H7 (cell line): ENCODE measurements at places on chromosomes 16 and 17.
A peak's percentile ranks its signal among the peaks of the same experiment; 100 is the strongest.

DNA sequence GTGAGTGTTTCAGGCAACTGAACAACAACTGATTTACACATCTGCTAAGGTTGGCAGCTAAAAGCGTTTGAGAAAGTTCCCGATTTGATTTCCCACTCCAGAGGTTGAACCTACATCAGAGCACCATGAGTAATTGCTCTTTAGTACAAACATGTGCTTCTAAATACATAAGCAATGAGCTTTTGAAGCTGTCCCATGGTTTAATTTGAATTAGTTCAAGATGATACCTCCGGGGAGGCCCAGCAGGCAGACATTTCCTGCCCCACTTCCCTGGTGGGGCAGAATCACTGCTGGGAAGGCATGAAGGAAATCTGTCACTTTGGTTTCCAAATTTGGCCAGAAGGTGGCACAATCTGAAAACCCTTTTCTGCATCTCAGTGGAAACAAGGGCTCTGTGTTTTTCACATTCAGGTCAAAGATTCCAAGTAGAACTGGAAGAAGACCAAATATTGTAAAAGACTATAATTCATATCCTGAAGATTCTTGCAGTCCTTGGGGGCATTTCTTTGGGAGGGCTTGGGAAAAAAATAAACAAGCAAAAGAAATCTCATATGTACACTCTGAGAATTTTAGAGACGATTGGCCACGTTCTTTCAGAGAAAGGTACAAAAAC lies 176.2 kb upstream of the FAM20A start:
- peak; percentile 49 for DNase-seq

DNA sequence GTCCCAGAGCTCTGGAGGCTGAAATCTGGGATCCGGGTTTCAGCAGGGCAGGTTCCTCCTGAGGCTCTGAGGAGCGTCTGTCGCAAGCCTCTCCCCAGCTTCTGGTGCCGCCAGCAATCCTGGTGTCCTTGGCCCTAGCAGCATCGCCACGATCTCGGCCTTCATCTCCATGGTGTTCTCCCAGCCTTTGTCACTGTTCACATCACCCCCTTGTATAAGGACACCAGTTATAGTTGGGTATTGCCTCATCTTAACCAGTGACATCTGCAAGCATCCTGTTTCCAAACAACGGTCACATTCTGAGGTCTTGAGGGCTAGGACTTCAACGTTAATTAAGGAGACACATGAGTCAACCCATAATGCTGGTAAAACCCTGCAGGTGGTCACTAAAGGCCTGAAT lies 2.8 kb upstream of the PPP1R27 start:
- no peak for DNase-seq

DNA sequence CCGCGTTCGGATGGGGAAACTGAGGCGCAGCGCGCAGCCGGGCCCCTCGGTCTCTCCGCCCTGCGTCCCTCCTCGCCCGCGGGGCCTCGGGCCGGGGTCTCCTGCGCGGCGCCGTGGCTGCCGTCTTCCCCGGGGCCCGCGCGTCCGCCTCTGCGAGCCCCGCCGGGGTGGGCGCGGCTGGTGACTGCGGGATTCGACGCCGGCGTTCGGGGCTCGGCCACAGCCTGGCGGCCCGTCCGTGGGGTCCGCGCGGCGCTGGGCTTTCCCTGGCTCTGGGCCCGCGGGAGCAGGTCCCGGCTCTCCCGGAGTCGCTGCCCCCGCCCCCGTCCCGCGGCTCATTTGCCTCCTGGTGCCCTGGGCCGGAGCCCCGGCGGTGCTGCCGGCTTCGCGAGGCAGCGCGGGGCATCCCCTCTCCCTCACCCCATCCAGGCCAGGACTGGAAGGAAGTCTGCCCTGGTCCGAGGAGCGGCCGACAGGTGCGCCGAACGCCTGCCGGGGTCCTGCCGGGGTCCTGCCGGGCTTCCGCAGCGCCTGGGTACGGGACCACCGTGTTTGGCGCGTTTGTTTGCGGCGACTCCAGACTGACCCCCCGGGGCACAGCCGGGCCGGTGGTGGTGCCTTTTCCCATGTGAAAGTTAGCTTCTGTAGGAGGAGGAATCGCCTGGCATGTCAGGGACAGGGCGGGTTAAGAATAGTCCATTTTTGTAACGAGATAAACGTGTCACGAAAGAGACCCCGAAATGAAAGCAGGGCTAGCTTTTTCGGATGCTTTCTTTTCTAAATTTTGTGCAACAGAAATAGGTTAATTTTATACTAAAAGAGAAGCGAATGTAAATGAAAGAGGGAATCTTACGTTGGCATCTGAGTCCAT lies 671 bp downstream of the CHMP6 start:
- DNase-seq = peak; percentile 90

GRCh38 chr16:27246439-27246838 lies 22.1 kb downstream of the NSMCE1 start:
- DNase-seq = no peak

- DNase-seq = no peak
Measured at GRCh38 chr17:28926366-28926765, 23.5 kb upstream of the DHRS13 start.

GRCh38 chr17:15368600-15368999 lies 27.2 kb upstream of the TEKT3 start:
- no peak for DNase-seq

DNA sequence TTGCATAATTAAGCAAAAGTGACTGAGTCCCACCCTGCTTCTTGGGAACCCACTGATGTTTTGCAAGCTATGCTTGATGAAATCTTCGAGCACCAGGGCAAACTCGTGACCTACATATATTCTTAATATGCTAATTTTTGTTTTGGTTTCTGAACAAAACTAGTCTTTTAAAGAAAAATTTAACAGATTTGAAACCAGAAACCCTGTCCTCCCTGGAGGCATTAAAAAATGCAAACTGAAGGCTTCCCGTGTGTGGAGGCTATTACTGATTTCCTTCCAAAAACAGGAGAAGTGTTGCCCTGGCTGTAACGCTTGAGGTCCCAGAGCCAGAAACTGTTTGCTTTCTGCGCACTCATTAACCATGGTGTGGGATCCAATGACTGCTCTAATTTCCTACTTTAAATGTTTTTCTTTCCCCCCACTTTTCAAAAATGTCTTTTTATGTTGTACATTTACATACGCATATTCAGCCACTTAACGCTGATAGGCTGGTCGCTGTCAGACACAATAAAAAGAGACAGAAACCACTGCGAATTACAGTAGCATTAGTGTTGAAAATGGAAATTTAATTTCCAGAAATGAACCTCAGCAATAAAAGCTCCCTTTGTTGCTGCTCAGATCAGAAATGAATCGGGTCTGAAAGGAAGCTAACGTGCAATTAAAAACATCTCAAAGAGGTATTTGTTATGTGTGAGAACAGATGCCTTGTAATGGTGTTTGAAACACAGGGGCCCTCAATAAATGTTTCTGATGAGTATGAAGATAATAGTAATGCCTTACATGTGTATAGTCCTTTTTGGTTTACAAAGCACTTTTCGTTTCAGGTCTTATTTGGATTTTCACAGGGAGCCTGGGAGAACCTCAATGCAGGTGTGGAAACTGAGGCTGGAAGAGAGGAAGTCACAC lies 39.9 kb upstream of the IRX6 start:
- no peak for DNase-seq

- no peak for DNase-seq
Measured at GRCh38 chr17:21263376-21263775, 10.2 kb upstream of the NATD1 start.

- peak; percentile 15 for DNase-seq
Measured at GRCh38 chr16:61042737-61043136, 993.5 kb downstream of the CDH8 start.

DNA sequence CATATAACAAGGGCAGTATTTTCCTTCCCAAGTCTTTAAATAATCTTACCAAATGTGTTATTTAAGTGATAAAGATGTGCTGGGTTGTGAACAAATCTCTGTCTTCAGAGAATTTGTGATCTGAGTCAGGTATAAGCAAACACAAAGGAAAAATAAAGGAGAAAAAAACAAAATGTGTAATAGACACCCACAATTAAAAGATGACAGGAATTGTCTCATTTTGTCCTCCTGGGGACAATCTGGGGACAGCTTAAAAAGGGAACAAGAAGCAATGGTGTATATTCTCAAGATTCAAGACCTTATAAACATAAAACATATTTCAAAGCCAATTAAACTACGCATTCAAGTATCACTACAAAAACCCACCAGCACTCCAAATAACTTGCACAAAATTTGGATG lies 107.2 kb downstream of the TRIM37 start:
- DNase-seq = no peak

GRCh38 chr17:58269557-58270291 lies 11.0 kb downstream of the MPO start:
- DNase-seq = peak; percentile 14

DNA sequence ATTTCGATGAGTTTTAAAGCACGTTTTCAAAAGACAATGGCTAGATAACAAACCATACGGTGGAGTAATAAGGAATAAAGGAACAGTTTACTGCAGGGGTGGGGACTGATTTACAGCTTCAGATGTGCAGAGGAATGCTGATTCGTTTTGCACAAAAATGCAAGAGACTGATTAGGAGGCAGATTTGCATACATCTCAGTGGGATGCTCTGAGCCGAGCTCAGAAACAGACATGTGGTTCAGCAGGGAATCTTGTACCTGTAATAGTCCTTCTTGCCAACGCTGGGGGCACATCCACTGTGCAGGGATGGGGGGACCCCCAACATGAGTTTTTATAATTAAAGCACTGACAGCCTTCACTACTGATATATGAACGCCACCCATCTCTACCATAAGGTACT lies 308.0 kb downstream of the GRIN2A start:
- no peak for DNase-seq

DNA sequence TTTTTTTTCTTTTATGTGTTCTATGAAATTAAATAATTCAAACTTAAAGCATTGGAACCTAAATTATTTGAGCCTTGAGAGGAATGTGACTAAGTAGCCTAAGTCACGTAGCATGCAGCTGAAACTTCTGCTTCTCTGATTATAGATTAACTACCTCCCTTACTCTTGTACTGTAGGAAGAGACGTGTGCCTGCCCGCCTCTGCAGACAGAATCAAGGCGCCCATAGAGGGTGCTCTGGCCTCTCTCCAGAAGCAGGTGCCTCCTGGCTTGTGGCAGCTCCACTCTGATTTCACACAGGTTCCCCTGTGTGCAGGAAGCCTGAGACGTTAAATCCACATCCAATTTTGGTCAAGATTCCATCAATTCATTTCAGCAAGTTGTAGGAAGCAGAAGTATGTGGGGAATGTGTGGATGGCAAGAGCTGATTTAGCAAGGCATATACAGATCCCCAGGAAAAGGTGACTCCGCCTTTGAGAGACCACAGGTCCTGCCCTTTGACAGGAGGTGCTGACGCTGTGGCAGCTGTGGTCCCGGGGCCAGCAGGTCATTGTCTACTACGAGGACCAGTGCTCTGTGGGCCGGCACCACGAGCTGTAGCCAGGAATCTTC lies 1418.8 kb downstream of the CDH11 start:
- DNase-seq = peak; percentile 12
